ENCODE measurements at places on chromosomes 12 and 14.

DNA sequence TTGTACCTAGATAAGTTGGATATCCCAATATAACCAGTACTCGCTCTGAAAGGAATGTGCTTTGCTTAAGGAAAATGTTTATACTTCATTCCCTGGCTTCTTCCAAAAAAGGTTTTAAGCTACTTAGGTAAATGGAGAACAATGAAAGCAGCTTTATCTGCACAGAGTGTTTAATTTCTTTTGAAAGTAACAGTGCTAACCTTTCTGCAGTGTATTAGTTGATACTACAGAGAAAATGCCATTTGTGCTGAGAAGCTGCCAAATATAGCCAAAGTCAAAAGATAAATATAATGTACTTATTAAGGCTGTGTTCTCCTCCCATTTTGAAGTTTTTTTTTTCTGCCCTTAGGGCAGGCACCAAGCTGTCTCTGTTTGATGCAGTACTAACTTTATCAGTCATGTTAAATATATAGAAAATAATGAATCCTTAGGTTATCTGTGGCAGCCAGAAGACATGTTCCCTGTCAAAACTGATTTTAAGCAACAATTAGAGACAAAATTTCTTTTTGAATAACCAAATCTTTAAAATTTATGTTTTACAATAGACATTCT, 145.4 kb upstream of the KITLG start:
- DNase-seq, result no peak

DNA sequence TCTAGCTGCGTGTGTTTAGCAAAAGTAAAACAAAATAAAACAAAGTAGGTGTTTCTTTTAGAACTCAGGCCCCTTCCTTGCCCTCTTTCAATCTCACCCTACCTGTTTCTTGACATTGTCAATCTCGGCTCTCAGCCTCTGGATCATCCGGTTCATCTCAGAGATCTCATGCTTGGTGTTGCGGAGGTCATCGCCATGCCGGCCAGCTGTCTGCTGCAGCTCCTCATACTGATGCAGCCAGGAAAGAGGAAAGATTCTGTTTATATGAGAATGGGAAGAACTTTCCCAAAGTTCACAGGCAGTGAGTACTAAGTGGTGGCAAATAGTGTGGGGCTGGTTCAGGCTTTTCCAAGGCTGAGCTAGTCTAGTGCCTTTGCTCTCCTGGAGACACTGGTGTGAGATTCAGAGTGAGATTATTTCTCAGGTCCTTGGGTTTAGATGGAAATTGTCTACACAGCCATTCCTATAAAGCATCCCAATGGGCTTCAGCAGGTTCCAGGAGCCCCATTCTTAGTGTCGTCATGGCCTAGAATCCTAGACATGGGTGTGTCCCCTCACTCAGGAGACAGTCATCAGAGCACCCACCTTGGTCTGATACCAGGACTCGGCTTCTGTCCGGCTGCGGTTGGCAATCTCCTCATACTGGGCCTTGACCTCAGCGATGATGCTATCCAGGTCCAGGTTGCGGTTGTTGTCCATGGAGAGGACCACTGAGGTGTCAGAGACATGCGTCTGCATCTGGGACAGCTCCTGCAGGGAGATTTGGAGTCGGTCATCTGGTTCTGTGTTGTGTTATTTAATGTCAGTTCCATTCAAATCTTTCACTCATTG, 3.0 kb downstream of the KRT5 start:
- DNase-seq, result no peak

GRCh38 chr12:14280921-14281320, 84.6 kb upstream of the ATF7IP start:
- no peak for DNase-seq

DNA sequence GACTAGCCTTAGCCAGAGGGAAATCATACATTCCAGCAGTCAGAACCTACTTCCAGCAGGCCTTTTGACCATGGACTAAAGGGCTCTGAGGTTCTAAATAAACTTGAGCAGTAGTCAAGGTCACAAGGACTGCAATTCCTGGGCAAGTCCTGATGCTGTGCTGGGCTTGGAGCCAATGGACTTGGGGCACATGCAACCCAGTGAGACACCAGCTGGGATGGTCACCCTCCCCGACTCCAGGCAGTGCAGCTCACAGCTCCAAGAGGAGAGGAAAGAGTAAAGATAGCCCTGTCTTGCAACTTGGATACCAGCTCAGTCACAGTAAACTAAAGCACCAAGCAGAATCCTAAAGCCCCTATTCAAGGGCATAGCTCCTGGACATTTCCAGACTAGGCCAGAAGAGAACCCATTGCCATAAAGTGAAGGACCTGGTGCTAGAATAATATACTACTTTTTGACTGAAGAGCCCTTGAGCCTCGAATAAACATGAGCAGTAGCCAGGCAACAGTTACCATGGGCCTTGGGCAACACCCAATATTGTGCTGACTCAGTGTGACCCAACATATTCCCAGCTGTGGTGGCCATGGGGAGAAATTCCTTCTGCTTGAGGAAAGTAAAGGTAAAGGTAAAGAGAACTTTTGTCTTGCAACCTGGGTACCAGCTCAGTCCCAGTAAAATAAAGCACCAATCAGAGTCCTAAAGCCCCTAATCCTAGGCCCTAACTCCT, 226.2 kb upstream of the CLEC14A start:
- DNase-seq, result peak; percentile 19

DNA sequence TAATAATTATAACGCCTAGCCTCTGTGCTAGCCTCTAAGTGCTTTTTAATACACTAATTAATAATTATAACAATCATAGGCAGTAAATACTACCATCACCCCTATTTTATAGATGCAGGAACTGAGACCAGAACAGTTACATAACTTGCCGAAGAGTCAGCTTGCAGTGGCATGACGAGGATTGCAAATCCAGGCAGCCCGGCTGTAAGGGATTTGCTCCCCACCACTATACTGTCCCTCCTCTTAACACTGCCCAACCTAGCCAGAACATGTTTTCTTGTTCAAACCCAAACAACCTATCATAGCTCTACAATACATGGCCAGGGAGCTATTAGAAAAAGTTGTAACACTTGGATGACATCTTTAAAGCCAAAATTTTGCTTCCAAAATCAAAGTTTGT, 33.9 kb upstream of the VASH1 start:
- DNase-seq, result no peak

DNA sequence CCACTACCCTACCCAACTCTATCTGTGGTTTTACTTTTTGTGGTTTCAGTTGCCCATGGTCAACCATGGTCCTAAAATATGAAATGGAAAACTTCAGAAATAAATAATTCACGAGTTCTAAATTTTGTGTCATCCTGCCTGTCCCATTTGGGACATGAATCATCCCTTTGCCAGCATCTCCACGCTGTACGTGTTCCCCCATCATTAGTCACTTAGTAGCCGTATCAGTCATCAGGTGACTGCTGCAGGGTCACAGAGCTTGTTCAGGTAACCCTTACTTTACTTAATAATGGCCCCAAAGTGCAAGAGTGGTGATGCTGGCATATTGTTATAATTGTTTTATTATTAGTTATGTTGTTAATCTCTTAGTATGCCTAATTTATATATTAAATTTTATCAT, 209.9 kb downstream of the ITPR2 start:
- no peak for DNase-seq

- no peak for DNase-seq
Observed at GRCh38 chr14:70100071-70100470, 88.7 kb downstream of the SLC8A3 start.

DNA sequence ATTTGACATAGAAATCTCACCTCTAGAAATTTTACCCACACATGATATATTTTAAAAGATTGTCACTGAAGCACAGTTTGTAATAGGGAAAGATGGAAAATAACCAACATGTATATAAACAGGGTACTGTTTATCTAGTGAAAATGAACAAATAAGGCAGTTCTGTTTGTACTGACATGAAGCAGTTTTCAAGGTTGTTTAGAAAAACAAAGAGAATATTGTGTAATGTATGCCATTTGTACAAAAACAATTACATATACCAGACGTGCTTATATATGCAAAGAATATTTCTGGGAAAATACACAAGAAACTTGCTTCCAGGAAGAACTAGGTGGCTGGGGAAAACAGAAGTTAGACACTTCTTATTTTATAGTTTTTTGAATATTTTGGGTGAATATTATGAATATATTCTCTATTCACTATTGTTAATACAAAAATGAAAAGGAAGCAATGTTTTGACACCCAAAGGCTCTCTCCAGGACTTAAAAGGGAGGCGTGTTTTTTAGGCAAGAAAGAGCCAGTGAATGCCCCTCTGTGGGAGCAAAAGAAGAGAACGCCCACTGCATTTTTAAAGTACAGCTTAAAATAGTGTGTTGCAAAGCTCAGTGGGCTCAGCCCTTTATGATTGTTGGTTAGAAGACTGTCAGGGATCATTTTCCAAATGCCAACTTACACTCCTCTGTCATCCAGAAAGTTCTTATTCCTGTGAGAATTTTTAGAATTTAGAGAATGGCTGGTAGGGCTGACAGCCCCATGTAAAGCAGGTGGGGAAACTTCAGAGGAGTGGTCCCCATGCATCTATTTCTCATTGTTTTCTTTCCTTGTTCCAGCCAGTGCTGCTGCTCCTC, 59.6 kb upstream of the FERMT2 start:
- no peak for DNase-seq

DNA sequence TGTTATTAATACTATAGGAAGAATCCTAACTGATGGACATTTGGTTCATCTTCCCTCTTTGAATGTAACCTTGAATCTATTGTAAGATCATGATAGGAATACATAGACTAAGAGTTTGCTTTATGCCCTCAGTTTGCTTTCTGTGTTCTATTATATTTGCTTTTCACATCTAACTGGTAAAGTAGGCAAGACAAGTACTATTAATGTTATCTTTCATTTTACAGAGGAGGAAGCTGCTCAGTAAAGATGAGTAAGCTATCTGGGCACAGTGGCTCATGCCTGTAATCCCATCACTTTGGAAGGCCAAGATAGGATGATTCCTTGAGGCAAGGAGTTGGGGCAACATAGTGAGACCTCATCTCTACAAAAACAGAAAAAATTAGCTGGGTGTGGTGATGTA, 103.0 kb downstream of the TMTC2 start:
- DNase-seq, result no peak

GRCh38 chr14:103548463-103549351, 13.8 kb downstream of the BAG5 start:
- no peak for DNase-seq

DNA sequence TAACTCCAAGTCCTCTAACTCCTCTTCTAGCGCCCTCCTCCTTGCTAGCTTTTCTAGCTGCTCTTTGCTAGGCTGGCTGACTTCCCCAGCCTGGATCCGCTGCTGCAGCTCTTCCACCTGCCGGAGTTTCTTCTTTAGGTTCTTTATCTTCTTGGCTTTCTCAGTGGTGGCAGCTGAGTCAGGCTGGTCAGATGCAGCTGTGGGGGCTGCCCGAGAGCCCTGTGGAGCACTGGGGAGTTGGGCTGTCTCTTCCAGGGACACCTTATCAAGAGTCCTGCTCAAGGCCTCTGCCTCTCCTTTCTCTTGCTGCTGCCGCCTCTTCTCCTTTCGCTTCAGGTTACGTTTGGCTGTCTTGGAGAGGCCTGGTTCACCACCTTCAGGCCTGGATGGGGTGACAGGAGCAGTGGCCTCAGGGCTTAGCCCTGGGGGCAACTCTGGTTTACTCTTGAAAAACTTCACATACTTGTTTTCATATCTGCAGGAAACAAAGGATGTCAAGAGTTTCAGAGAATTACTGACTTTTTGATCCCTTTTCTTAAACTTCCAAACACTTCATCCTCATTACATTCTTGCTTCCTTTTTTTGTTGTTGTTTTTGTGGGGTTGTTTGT, 25.7 kb downstream of the PYM1 start:
- DNase-seq, result no peak

GRCh38 chr12:52805739-52806138, 8.2 kb downstream of the KRT4 start:
- no peak for DNase-seq

Measured in astrocyte (in vitro differentiated cells and primary cell).